ENCODE measurements at places on chromosomes 5 and 9.

DNA sequence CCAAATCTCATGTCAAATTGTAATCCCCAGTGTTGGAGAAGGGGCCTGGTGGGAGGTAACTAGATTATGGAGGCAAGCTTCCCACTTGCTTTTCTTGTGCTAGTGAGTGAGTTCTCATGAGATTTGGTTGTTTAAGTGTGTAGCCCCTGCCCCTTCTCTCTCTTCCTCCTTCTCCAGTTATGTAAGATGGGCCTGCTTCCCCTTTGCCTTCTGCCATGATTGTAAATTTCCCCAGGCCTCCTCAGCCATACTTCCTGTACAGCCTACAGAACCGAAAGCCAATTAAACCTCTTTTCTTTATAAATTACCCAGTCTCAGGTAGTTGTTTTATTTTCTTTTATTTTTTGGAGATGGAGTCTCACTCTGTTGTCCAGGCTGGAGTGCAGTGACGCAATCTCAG lies 18.2 kb upstream of the TXNDC8 start:
- no peak for DNase-seq

DNA sequence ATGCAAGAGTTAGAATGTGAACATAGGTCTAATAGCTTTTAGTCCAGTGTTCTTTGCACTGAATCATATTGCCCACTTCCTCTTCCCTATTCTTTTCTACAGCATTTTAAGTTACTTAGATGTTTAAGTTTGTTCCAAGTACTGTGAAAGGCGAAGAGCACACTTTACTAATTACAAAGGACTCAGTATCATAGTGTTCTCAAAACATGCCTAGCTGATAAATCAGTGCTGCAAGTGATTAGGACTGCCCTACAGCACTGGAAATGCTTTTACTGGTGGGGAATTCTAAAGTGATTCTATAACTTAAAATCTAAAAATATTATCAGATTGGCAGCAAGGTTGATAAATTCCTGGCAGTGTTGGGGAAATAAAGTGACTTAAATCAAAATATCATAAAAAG lies 177.9 kb upstream of the KCNN2 start:
- DNase-seq, result no peak

DNA sequence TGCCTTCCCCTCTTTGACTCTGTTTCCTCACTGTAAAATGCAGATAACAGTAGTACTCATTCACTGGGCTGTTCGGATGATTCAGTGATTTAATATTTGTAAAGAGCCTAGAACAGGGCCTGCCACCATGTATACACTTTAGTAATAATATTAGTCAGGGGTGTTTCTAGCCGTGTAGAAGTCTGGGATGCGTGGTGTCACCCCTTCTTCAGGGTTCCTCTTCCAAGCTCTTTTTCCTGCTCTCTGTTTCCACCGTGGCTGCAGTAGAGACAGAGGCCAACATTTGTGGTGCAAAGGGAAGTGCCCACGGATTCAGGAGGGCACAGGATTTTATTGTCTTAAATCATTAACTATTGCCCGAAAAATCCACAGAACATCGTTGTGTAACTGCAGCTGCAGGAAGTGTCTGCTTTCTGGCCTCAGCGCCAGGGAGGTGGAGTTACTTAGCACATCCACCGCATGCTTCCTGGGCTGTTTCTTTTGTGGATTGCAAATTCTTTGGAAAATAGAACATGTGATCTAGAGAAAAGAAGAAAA lies 61.7 kb downstream of the TRIO start:
- no peak for DNase-seq

DNA sequence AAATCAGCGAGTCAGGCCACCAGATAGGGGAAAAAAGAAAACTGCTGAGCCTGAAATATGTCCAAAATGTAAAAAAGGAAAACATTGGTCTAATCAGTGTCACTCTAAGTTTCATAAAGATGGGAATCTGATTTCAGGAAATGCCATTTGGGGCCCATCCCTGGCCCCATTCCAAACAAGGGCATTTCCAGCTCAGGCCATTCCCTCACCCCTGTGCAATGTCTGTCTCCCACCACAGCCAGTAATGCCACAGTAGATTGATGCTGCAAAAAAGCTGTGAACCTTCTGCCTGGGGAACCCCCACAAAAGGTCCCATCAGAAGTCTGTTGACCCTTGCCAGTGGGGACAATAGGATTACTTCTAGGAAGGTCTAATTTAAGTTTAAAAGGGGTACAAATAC lies 199.6 kb downstream of the YTHDC2 start:
- DNase-seq, result no peak

DNA sequence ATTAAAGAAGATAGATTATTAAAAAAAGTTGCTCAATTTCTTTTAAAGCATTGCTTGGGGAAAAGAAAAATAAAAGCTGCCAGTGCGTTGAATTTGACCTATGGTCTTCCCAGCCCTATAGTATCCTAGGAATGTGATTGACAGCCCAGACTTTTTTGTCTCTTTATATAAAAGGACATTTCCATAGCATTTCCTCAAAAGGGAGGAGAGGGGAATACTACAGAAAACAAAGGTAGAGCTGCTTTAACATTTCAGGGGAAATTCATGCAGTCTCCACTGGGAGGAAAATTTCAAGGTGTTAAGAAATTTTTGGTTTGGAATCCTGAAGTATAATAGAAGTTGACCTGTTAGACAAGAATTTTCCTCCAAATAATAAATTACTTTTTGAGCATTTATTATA lies 17.9 kb upstream of the GPR151 start:
- DNase-seq, result no peak

- no peak for DNase-seq
Measured at GRCh38 chr9:109828254-109828653, 48.3 kb downstream of the PALM2AKAP2 start.

- no peak for DNase-seq
Measured at GRCh38 chr9:77163884-77164283, 13.4 kb upstream of the VPS13A start.

GRCh38 chr9:20271096-20271495 lies 351.2 kb downstream of the MLLT3 start:
- DNase-seq, result no peak

- DNase-seq, result no peak
Measured at GRCh38 chr5:141992349-141992963, 20.4 kb downstream of the GNPDA1 start.

DNA sequence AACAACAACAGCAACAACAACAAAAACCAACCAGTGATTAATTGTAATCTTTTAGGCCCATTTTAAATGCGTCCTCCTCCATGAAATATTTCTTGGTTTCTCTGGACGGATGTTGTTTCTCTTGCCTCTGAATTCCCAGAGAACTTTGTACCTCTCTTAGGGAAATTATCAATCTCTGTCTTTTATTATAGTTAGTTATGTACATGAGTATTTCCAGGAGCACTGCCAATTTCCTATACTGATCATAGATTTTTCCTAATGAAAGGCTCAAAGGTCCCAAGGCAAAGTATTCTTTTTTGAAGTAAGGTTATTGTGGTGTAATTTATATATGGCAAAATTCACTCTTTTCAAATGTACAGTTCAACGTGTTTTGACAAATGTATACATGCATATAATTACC lies 20.4 kb upstream of the PALM2AKAP2 start:
- DNase-seq, result no peak

DNA sequence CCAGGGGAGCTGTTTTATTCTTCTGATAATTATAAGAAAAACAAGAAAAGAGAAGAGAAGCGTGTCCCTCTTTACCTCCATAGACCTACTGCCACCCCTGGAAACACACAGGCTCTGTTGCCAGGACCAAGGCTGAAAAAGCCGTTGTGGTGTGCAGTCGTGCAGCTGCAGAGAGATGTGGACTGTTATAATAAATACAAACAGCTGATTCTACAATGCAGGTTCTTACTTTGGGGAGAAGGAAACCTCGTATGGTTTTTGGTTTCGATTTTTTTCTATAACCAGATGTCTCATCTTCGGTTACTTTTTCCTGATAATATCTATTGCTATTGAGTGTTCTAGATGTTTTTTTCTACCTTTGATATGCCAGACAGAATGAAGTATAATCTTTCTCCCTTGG lies 28.1 kb downstream of the FYB1 start:
- no peak for DNase-seq

- no peak for DNase-seq
Measured at GRCh38 chr9:136880651-136881050, 5.7 kb upstream of the TRAF2 start.
